Activated naive CD8-positive, alpha-beta T cell treated with anti-CD3 and anti-CD28 coated beads, Interleukin-2, amount 10 ng/mL, durations not matched to agents 7 days and 5 days (primary cell): ENCODE measurements at places on chromosomes 4 and X.

DNA sequence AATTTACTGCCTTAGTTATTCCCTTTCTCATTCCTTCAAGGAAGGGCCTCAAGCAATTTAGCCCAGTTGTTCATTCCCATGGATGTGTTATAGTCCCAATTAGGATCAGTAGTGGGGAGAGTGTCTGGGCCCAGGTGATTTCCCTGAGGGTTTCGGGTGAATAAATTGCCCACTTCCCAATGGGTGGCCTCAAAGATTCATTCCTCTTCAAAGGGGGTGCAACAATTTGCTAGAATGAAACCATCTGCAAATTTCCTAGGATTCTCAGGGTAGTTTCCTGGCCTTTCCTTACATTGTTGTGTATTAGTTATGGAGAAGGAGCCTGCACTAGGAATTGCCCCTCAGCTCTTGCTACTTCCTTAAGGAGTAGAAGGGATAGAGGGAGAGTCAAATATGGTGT is 6.3 kb upstream of the AREG start:
- no peak for DNase-seq

DNA sequence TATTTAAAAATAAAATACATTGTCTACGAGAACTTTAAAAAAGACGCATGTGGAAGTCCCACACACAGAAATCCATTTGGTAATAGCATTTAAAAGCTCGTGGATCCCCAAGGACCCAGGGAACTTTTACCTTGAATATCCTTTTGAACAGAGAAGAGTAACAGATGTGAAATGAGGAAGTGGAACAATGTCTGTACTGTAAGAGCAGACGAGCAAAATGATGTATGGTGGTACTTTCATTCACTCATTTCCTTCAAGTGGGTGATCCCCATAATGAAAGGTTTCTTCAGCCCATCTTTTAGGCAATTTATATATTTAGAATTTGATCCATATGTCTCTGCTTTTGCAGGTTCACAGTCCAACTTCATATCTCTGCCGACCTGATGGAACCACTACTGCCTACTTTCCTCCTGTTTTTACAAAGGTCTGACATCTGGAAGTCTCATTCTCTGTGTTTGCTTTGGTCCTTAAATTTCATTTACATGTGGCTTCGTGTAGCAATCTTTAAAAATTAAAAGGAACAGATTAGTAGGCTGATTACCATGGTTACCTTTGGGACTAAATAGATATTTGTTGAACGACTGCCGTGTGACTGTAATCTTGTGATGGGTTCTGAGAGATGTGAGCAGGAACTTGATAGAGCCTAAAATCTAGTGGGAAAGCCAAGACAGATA is 188.4 kb downstream of the PALLD start:
- DNase-seq = no peak

- DNase-seq = no peak
Observed at GRCh38 chr4:114729068-114729738, 130.6 kb downstream of the UGT8 start.

DNA sequence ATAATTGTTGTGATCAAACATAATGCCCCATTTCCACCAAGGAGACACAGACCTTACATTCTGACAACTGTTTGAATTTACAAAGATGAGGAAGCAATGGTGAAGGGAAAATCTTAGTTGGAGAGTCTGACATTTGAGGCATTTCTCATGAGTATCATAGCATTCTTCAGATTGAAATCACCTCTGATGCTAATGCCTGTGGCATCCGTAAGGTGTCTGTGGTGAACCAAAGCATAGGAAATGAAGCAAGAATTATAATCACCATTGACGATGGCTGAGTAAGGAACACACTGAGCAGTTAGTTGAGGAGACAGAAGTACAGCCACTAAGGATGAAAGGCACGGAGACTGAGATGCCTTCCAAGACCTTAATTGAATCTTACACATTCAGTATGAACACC is 575.7 kb downstream of the TRIML1 start:
- no peak for DNase-seq

DNA sequence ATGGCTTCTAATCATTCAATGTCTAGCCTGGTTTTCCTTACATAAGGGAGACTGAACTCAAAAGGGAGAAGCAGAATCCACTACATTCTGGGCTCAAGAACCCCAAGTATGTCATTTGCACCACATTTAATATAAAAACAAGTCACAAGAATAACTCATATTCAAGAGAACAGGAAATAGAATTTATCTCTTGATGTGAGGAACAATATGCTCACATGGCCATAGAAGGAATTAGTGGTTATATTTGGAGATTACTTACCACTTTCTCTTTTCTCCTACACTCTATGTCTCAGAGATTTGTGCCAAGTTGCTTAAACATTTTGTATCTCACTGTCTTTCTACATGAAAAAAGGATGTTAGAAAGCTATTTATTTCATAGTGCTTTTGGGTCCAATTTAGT is 922.6 kb upstream of the PABPC4L start:
- no peak for DNase-seq

DNA sequence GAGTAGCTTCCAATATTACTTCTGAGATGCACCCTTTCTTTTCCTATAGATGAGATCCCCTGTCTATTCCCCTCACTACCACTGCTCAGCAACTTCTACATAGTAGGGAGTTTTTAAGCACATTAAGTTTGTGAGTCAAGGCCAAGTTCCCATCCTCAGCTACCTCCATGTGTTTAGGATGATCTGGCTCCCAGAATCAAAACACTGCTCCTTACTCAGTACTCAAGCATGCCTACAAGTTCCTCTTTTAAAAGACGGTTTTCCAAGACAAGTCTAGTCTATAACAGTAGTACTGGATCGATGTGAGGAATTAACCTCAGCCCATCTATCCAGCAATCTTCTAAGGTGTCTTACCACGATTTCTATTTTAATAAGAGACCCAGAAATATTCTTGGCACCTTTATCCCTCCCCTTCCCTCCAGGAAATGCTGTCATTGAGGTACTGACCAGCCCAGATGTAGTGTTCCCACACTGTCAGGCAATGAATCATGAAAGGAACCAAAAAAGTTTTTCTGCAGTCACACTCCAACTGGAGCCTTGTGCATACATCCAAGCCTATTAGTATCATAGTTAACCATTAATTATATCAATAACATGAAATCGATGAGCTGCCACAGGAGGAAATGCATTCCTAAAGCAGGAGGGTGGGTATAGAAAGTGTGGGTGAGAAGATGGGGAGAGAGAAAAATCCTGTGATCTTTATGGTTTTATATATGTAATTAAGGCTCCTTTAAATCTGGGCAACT is 29.6 kb downstream of the AREG start:
- no peak for DNase-seq

GRCh38 chrX:153793291-153793690 is 884 bp downstream of the IDH3G start:
- no peak for DNase-seq

DNA sequence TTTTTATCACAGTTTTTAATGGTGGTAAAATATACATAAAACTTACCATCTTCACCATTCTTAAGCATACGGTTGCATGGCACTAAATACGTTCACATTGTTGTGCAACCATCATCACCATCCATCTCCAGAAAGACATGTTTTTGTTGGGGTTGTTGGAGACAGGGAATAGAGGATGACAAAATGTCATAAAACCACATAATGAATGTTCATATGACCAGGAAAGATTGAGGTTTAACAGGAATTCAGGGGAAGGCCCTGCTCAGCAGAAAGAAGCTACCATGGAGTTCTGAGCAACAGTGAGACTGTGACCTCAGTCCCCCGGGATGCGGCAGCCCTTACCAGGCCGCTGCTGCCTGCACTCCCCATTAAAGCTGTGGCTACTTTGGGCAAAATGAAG is 63.9 kb upstream of the TRIM2 start:
- no peak for DNase-seq

- peak; percentile 61 for DNase-seq
Observed at GRCh38 chrX:150362599-150363481, at the start of gene MAMLD1. TSS of gene MAMLD1 (plus strand) at chrX:150363317. CDS start at chrX:150445517, 82,200 bp downstream.

DNA sequence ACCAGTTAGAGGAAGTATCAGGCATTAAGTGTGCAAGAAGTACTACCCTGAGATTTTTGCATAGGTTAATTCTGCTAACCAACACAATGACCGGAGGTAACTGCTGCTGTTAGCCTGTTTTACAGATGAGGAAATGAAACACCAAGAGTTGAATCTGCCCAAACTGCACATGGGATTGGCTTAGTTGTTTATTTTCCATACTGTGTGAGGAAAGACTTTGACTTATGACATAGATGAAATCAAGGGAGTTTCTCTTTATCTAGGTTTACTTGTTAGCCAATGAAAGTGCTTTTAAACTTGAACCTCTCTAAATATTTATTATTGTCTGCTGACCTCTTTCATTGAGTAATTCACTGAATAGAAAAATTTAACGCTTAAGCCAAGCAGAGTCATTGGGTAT is 10.3 kb downstream of the GUCY1B1 start:
- DNase-seq = no peak

GRCh38 chr4:101870874-101871273 is 80.3 kb downstream of the BANK1 start:
- no peak for DNase-seq

- no peak for DNase-seq
Observed at GRCh38 chrX:16853537-16853936, 16.6 kb downstream of the RBBP7 start.

- DNase-seq = no peak
Observed at GRCh38 chr4:111120191-111120590, 497.3 kb upstream of the PITX2 start.

GRCh38 chr4:147093206-147093605 is 147.5 kb upstream of the TTC29 start:
- no peak for DNase-seq

GRCh38 chr4:166274775-166275174 is 401.7 kb downstream of the TLL1 start:
- no peak for DNase-seq

- no peak for DNase-seq
Observed at GRCh38 chr4:98447648-98448047, 186.5 kb downstream of the RAP1GDS1 start.

DNA sequence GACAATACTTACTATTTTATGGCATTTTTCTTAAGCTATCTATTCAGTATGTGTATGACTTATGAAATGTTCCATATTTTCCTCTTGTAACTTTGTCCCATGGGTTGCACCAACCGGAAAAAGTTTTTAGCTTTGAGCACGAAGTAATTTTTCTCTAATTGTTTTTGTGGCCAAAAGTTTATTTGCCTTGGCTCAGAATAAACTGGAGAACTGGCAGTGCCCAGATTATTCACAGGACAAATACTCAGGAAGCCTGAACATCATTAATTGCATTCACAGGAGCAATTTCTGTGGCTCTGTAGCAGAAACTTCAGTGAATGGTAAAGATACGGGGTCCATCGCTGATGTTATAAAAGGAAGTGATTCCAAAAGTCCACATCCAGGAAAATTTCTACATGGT is 184.5 kb downstream of the ARHGAP10 start:
- DNase-seq = no peak

GRCh38 chr4:8642651-8643321 is 50.2 kb downstream of the CPZ start:
- DNase-seq = no peak

DNA sequence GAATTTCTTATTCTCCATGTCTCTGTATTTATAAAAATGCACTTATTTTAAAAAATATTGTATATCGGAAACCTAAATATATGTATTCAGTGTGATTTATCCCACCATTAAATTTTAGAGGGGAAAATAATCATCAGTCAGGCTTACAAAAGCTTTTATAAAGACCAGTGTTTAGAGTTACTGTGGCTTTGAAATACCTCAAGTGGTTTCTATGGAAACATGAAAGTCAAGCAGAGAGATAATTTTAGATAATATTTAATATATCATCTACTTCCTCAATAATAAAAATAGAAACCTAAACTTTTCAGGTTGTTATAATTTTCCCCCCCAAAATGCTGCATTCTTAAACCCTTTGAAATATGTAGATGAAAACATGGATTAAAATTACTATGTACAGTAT is 332.9 kb upstream of the PITX2 start:
- no peak for DNase-seq

GRCh38 chr4:15295421-15296162 is 132.2 kb upstream of the C1QTNF7 start:
- DNase-seq = no peak

DNA sequence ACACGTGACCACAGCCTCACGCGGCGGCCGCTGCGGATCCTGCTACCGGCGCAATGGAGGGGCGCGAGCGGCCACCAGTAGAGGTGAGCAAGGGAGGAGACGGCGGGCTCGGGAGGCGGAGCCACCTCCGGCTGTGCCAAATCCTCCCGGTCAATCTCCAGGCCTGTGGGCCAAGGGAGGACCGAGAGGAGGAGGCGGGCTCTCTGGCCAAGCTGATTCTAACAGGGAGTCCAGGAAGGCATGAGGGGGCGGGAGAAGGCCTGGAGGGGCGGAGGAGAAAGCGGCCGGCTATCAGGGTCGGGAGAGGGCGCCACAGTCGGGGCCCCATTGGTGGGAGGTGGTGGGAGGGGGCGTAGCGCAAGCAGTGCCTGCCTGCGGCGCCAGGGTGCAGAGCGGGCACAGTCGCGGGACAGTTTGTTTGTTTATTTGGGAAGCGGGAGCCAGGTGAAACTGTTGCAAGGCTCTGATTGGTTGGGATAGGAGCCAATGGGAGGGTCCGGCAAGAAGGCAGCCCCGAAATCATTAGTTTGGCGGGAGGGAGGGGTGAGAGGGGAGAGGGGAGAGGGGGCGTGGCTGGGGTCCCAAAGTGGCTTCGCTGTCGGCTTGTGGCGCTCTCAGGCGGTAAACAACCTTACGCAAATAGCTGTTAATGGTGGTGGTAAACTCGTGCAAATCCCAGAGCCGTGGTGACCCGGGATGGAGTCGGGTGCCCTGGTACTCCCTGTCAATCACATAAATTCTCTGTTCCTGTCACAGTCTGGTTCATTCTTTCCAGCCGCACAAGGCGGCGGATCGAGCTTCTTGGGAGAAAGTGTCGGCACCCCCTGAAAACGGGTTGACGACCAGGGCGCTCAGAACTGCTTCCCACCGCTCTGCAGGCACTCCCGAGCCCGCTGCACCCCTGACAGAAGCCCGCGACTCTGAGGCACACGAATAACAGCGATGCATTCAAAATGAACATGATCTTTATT is at the start of gene IRS4:
TSS of gene IRS4 (minus strand) at position 55 of the 971 bp plus-strand sequence.
- DNase-seq = no peak

- DNase-seq = no peak
Observed at GRCh38 chrX:84335121-84335520, 147.1 kb upstream of the RPS6KA6 start.

DNA sequence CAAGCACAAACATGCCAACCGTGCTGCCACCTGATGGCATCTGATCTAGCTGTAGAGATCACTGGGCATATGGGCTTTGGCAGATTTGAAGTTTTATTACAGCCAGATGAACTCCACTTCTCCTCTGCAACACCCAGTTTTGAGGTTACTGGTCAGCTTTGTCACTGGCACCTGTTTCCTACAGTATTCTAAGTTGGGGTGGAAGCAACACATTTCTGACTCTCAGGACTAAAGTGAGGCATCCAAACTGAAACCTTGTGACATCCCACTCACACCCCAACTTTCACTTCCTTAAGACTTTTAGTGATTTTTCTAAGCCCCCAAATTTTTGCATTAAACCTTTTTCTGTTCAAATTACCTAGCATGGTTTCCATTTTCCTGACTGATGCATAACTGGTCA is 115.1 kb upstream of the PCDH18 start:
- no peak for DNase-seq

- no peak for DNase-seq
Observed at GRCh38 chr4:7903791-7904516, 35.7 kb downstream of the AFAP1 start.
